ENCODE measurements at places on chromosomes 13 and 19. TPM values are rescaled to one million over a fixed set of nuclear protein-coding genes. Genes with fewer than 3 reads are reported as not detected.

ZNF534 gene
- not detected for total RNA-seq

GPR12 gene
- not detected for total RNA-seq

LRP3 gene
- total RNA-seq, result 0.44 TPM

LHB gene
- total RNA-seq, result not detected

PCDH20 gene
- not detected for total RNA-seq

ZNF554 gene
- total RNA-seq, result 1.3 TPM

ZNF506 gene
- 31.5 TPM for total RNA-seq

MIA gene
- total RNA-seq, result not detected

MYBPC2 gene
- total RNA-seq, result 0.45 TPM

PSG11 gene
- total RNA-seq, result not detected

ARHGAP45 gene
- 122 TPM for total RNA-seq

KLK12 gene
- total RNA-seq, result not detected

ARHGEF18 gene
- 30.8 TPM for total RNA-seq

LILRA2 gene
- not detected for total RNA-seq

DNA sequence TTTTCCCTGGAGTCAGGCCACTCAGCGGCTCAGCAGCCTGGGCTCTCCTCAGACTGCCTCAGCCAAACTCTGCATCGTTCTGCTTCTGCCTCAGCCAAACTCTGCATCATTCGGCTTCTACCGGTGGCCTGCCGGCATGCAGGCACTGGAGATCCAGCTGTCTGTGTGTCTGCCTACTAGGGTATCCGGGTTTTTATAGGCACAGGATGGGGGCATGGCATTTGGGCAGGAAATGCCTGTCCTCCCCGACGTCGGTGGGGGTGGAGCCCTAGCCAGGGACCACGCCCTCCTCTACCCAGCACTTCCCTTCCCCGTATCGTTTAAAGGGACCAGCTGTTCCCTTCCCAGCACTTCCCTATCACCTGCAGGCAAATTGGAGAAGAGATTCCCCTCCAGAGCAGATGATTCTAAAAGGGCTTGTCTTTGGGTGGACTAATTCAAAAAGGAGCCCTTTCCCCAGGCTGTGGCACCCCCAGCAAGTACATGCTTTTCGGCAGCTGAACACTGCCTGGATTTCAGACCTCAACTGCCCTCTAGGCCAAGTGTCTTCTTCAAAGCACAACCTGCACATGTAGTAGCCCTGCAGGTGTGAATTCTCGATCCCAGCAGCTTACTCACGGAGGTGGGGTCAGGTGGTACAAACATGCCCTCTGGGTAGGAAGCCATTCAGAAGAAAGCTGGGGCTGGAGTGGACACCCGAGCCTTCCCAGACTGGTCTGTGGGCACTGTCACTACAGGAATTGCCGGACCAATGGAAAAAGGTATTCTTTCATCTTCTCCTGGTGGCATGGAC is 25.4 kb upstream of the GPR12 start:
- DNase-seq, result peak; percentile 60

GRCh38 chr19:743168-743687 is 7.7 kb upstream of the MISP start:
- no peak for DNase-seq

DNA sequence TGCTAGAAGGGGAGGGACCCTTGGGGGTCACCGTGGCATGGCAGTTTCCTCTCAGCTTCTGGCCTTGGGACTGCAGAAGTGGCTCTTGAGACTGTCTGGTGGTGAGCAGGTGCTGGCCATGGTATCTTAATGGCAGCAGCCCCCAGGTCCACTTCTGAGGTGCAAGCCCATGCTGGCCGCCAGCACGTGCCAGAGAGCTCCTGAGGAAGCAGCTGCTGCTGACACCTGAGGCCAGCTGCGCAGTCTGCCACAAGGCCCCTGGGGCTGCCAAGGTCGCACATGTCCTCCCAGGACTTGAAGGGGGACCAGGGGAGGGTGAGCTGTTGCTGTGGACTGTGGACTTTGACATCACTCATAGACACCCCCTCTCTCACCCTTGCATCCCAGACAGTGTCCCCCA is 48.0 kb downstream of the NFIX start:
- no peak for DNase-seq

GRCh38 chr13:68076046-68076445 is 845.9 kb upstream of the PCDH9 start:
- DNase-seq, result no peak

DNA sequence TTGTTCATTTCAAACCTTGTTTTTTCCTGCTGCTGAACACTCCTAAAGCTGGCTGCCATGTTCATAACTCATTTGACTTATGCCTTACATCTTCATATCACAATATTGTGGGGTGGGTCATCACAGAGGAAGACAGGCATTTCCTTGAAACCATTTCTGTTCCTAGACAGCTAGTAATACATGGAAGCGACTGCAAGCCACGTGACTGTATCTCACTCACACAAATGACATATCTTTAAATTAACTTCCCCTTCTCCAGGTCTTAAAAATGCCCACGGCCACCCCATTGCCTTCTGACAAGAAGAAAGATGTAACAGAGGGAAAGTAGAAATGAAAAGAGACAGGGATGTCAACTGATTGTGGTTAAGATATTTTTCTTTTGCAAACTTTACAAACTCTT is 236.8 kb downstream of the LMO7 start:
- DNase-seq, result no peak

DNA sequence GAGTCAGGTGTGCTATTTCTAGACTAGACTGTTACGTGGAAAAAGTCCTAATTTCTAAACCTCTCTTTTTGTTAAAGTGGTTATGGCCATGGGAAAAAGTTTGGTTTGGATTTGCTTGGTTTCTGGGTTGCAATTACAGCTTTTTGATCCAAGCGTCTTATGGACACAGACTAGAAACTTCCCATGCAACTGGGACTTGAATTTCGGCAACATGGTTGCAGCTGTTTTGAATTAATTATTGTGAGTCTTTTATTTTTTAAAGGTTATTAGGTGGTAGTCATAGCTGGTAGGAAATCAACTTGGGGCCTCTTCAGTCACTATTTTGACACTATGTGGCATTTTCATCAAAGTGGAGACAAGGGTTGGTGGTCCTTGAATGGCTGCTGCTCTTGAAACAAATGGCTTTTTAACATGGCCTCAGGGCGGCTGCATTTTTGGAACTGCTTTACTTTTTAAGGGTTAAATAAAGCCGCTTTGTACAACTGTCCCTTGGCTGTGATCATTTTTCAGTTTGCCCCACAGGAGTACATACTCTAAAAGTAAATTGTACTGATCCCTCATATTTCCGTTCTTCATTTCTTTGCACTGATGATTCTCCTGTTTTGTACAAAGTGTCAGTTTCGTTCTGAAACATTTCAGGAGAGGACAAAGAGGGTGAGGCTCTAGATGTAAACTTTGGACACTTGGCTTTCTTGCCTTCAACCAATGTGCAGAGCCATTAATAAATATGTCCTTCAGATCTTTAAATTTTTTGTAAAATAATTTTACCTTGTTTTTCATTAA is 15.9 kb downstream of the HNRNPM start:
- DNase-seq, result no peak

- DNase-seq, result no peak
Measured at GRCh38 chr13:110652764-110653163, 37.4 kb downstream of the NAXD start.

DNA sequence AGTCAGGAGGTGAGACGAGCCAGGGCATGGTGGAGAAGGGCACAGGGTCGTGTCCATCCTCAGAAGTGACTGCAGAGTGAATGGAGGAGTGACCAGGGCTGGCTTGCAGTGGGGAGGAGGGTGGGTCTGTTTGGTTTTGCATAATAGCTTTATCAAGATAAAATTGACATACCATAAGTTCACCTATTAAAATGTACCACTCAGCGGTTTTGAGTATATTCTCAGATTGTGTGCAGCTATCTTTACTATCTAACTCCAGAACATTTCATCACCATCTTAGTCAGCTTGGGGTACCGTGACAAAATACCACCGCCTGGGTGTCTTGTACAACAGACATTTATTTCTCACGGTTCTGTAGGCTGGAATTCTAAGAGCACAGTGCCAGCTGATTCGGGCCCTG is 13.2 kb downstream of the ZNF8 start:
- DNase-seq, result no peak

DNA sequence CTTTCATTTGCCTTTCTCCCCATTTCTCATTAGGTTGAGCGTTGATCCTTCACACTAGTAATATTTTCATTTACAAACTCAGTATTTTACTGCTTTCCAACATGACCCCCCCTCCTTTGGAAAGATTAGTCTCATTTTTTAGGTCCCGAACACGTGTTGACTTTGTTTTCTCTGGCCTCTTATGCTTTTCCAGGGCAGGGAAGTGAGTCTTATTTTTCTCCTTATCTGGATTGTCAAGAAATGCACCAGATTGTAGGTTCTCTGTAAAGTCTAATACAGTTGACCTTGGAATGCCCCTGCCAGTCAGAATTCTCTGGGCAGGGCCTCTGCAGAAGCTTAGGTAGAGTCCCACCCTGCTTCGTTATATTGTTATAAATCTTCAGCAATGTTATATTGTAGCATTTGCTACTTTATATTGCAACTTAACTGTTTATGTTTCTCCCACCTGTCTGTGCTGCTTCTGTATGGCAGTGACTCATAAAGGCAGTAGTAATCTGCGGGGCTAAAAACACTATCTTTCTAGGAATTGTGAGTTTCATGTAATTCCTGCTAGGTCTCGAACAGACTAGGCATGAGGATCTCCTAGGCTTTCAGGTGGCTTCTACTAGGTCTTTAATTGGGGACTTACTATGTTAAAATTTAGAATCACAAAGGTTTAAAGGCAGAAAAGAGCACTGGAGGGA is 2.0 kb downstream of the TDRD3 start:
- DNase-seq, result no peak

- DNase-seq, result no peak
Measured at GRCh38 chr13:44755872-44756271, 179.7 kb upstream of the TSC22D1 start.

- no peak for DNase-seq
Measured at GRCh38 chr13:102556806-102557205, 40.0 kb upstream of the TPP2 start.

- no peak for DNase-seq
Measured at GRCh38 chr13:26052337-26052736, 521 bp upstream of the SHISA2 start.

- no peak for DNase-seq
Measured at GRCh38 chr19:44002212-44002565, 568 bp upstream of the ZNF230 start.

GRCh38 chr13:22482496-22483000 is 698.2 kb upstream of the SGCG start:
- no peak for DNase-seq

GRCh38 chr13:53537586-53537985 is 509.0 kb downstream of the OLFM4 start:
- DNase-seq, result no peak

GRCh38 chr13:86174622-86175021 is 375.4 kb upstream of the SLITRK6 start:
- no peak for DNase-seq

DNA sequence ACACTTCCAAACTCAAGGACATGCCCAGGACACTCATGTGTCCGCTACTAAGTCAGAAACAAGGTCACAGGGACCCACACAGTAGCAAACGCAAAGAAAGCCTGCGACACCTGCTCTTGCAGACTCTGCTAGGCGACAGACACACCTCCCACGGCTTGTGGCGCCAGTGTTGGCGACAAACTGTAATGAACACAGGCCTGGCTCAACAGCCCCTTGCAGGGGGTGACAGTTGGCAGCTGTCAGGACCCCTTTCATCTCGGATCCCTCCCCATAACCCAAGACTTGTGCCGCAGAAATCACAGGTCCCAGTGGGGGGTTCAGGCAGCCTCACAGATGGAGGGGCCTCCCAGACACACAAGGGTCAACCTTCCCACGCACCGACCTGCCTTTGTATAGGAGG is 364 bp downstream of the CKM start:
- DNase-seq, result no peak

DNA sequence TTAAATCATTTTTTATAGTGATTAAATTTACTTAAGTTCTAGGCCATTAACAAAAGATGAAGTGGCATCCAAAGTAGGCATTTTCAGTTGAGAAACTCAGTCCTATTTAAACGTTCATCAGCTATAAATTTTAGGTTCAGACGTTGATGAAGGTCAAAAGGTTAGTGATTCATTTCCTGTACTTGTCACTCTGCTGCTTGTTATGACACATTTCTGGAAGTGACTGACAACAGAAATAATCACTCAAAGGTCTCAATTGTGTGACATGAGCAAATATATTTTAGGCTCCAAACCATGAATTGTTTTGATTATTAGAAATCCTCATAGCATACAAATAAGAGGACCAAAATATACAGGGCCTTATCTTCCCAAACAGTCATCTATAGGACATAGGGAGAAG is 10.3 kb upstream of the EDNRB start:
- DNase-seq, result no peak

DNA sequence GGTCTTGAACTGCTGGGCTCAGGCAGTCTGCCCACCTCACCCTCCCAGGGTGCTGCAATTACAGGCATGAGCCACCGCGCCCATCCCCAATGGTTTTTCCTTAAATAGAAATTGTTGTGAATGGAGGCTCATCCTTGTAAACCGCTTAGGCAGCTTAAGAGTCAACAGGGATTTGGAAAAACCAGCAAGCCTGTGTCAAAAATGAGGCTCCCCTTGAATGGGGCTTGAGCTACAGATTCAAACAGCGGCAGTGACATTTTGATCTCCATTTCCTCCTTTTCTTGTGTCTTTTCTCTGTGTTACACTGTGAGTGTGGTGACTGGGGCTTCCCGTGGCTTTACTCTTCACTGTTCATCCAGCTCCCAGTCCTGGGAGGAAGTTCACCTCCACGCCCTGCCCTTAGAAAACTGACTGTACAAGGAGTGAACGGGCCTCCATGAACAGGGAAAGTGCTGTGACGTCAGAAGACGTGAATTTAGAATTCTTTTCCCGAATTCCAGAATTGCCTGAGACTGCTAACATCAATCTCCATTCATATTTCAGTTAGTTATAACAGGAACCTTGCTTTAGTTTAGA is 15.3 kb upstream of the RAB8A start:
- no peak for DNase-seq

GRCh38 chr13:113013878-113014751 is 45.1 kb downstream of the MCF2L start:
- DNase-seq, result no peak

DNA sequence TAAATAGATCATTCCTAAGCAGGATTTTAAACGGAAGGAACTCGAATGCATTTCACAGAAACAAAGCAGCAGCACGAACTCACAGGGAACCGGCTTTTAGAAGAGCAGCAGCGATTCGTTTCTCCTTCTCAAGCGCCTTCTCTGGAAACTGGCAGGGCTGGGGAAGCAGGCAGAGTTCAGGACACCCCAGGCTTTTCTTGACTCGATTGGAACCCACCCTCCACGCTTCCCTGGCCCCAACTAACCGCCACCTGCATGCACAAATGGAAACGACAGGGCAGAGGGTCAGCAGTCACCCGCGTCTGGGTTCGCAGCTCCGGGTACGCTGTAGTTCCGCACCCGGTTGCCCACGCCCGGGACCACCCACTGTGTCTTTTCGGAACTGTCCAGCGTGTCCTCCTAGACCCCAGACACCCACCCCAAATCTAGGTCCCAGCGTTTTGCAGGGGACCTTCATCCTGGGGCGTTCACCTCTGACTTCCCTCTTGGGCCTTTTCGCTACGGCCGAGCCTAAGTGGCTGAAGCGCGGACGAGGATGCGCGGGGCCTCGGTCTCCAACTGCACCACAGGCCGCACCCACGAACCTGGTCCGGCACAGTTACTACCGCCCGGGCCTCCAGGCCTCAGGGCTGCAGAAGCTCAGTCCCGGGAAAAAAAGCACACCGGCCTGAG is 500 bp downstream of the ZFP30 start:
- peak; percentile 40 for DNase-seq

- DNase-seq, result peak; percentile 70
Measured at GRCh38 chr19:41541990-41542584, 33.9 kb upstream of the CEACAM21 start.
